ENCODE measurements at places on chromosomes 6 and 20. TPM values are rescaled to one million over a fixed set of nuclear protein-coding genes. Genes with fewer than 3 reads are reported as not detected.

Gene DOK5
- not detected for total RNA-seq

- no peak for DNase-seq
- H3K27ac ChIP-seq: peak overlapping the region; percentile 84
- no peak overlapping the region for H3K4me3 ChIP-seq
- H3K36me3 ChIP-seq: peaks cover 62% of the 10 kb centered on the region
- H3K27me3 ChIP-seq: no peaks in the 10 kb centered on the region
These were observed 9.4 kb downstream of the ABCC10 start for GRCh38 chr6:43436577-43437282.

- no peak overlapping the region for H3K4me3 ChIP-seq
- no peaks in the 10 kb centered on the region for H3K36me3 ChIP-seq
These were observed 69.7 kb upstream of the TBC1D7 start for GRCh38 chr6:13398069-13398381.

DNA sequence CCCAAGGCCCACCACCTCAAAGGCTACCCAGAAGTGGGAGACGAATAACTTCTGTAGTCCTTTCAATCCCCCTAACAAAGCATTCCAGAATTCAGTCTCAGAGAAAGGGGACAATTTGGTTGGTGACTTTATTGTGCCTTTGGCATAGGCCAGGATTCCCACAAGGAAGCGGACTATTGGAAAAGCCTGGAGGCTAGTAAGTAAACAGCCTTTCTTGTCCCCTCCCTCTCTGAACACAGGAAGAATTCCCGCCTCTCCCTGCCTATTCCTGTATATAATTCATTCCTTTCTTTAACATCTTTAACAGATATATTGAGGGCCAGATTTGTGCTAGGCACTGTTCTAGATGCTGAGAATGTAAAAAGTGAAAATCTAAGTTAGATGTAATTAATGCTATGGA lies 36.1 kb downstream of the RNF8 start:
- no peaks in the 10 kb centered on the region for H3K4me1 ChIP-seq
- H3K4me3 ChIP-seq: no peak overlapping the region
- H3K36me3 ChIP-seq: peaks cover 100% of the 10 kb centered on the region
- no peaks in the 10 kb centered on the region for H3K27me3 ChIP-seq
- no peak overlapping the region for H3K27ac ChIP-seq

DNA sequence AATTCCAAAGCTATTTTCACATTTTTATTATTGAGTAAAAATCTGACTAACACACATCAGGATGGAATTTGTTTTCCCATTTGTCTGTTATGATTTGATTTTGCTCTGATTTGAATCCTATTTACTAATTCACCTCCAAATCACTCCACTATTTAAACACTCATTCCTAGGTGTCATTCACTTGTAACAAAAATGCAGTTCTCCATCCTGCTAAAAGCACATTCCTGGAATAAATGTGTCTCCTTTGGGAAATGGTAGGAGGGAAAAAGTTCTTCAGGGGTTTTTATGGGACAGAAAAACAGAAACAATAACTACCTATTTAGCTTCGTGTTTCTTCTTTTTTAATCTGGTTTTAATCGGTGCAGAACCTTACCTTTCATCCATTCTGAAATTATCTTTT lies 494.1 kb upstream of the CITED2 start:
- H3K27ac ChIP-seq: no peak overlapping the region
- no peaks in the 10 kb centered on the region for H3K36me3 ChIP-seq
- no peaks in the 10 kb centered on the region for H3K27me3 ChIP-seq

Gene HUS1B
- 0.30 TPM for total RNA-seq

GRCh38 chr6:137845460-137845859 lies 21.6 kb upstream of the TNFAIP3 start:
- no peak overlapping the region for H3K4me3 ChIP-seq
- no peaks in the 10 kb centered on the region for H3K27me3 ChIP-seq
- no peak for DNase-seq
- no peaks in the 10 kb centered on the region for H3K4me1 ChIP-seq
- H3K36me3 ChIP-seq: no peaks in the 10 kb centered on the region

Gene SIRPA
- total RNA-seq: 23.4 TPM

Gene SPATA25
- 1.3 TPM for total RNA-seq

Gene FAM209B
- not detected for total RNA-seq

- H3K27ac ChIP-seq: no peak overlapping the region
- H3K4me3 ChIP-seq: no peak overlapping the region
- DNase-seq: no peak
- no peaks in the 10 kb centered on the region for H3K4me1 ChIP-seq
- H3K27me3 ChIP-seq: peaks cover 9% of the 10 kb centered on the region
These were observed 6.3 kb upstream of the SIRPG start for GRCh38 chr20:1663917-1664316.

DNA sequence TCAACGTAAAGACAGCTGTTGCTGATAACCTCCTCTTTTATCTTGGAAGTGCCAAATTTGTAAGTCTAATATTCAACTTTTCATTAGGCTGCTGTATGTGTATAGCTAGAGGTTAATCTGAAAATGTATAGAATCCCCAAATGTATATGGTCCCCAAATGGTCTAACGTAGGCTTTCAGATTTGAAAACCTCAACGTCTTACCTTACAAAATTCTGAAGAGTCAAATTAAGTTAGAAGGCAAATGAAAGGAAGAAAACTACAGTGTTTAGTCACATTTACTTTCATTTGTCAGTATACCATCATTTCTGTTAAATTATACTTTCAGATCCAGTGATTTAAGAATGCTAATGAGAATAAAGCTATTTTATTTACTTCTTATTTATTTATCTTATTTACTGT lies 256.9 kb downstream of the ARHGAP18 start:
- H3K4me1 ChIP-seq: no peaks in the 10 kb centered on the region
- no peaks in the 10 kb centered on the region for H3K27me3 ChIP-seq
- no peak for DNase-seq
- no peaks in the 10 kb centered on the region for H3K36me3 ChIP-seq
- H3K4me3 ChIP-seq: no peak overlapping the region

- H3K27me3 ChIP-seq: no peaks in the 10 kb centered on the region
- no peak for DNase-seq
- no peak overlapping the region for H3K4me3 ChIP-seq
- no peak overlapping the region for H3K27ac ChIP-seq
- H3K36me3 ChIP-seq: no peaks in the 10 kb centered on the region
These were observed 152.5 kb upstream of the ECI2 start for GRCh38 chr6:4287811-4288244.

DNA sequence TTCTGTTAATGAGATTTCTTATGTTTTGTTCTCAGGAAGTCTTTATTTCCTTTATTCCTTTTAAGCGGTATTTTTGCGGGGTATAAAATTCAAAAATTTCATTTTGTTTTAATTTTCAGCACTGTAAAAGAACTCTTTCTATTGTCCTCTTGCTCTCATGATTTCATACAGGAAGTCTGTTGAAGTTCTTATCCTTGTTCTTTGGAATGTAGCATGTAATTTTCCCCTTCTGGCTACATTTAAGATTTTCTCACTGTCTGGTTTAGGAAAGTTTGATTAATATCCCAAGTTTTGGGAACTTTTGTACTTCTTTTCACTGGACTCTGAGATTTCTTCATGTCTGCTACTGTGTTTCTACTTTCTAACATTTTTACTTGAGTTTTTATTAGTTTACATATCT lies 581.4 kb upstream of the GJE1 start:
- H3K36me3 ChIP-seq: no peaks in the 10 kb centered on the region
- no peak for DNase-seq
- no peaks in the 10 kb centered on the region for H3K27me3 ChIP-seq
- no peak overlapping the region for H3K4me3 ChIP-seq
- H3K4me1 ChIP-seq: peaks cover 4% of the 10 kb centered on the region
- no peak overlapping the region for H3K27ac ChIP-seq

Gene CLIC5
- total RNA-seq: 1.3 TPM

DNA sequence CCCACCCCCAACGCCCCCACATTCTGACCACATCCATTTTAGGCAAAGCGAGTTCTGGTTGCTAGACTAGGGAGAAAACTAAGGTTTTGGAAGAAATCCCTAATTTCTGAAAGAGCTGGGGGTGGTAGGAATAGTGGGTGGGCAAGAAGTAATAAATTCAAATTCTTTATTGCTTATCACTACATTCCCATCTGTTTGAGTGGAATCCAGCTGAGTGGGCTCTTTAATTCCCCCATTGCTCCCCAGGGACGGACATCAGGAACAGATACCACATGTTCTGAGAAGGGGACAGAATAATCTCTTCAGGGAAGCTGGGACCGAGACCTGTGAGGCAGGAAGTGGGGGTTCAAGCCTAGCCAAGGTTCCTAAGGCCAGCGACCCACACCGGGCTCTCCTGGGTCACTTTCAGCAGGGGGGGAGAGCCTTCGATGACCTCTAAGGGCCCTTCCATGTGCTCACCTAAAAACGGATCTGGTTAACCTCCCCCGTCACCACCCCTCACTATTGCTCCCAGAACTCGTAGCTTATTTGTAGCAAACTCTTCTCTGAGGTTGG lies 42.3 kb upstream of the MRPS10 start:
- peaks cover 81% of the 10 kb centered on the region for H3K36me3 ChIP-seq
- no peak overlapping the region for H3K4me3 ChIP-seq
- H3K4me1 ChIP-seq: peaks cover 4% of the 10 kb centered on the region
- DNase-seq: no peak
- H3K27ac ChIP-seq: peak overlapping the region; percentile 37
- no peaks in the 10 kb centered on the region for H3K27me3 ChIP-seq

Gene FNDC1
- total RNA-seq: 0.38 TPM

GRCh38 chr20:36924167-36925045 lies 27.1 kb downstream of the SAMHD1 start:
- H3K27ac ChIP-seq: no peak overlapping the region
- no peaks in the 10 kb centered on the region for H3K4me1 ChIP-seq
- DNase-seq: no peak
- peaks cover 95% of the 10 kb centered on the region for H3K36me3 ChIP-seq
- H3K27me3 ChIP-seq: no peaks in the 10 kb centered on the region
- H3K4me3 ChIP-seq: no peak overlapping the region

GRCh38 chr20:47493175-47493962 lies 8.3 kb upstream of the NCOA3 start:
- peaks cover 21% of the 10 kb centered on the region for H3K4me1 ChIP-seq
- DNase-seq: no peak
- H3K4me3 ChIP-seq: no peak overlapping the region
- H3K36me3 ChIP-seq: no peaks in the 10 kb centered on the region
- peak overlapping the region; percentile 86 for H3K27ac ChIP-seq

- no peak for DNase-seq
- no peaks in the 10 kb centered on the region for H3K27me3 ChIP-seq
- no peaks in the 10 kb centered on the region for H3K36me3 ChIP-seq
- H3K27ac ChIP-seq: no peak overlapping the region
- no peak overlapping the region for H3K4me3 ChIP-seq
These were observed 118.8 kb downstream of the ADTRP start for GRCh38 chr6:11659757-11660156.

DNA sequence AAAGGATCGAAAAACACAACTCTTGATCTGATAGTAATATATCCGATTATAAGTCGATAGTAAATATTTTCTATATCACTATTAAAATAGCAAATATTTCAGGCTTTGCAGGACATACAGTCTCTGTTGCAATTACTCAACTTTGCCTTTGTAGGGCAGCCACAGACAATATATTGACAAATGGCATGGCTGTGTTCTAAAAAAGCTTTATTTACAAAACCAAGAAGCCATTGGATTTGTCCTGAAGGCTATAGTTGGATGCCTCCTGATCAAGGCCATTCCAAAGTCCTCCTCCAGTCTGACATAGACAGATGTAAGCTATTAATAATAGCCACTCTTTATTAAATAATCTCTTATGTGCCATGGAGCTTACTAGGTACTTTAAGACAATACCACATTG lies 5.9 kb downstream of the OCSTAMP start:
- no peak overlapping the region for H3K27ac ChIP-seq
- no peaks in the 10 kb centered on the region for H3K27me3 ChIP-seq
- no peak overlapping the region for H3K4me3 ChIP-seq
- H3K36me3 ChIP-seq: no peaks in the 10 kb centered on the region
- H3K4me1 ChIP-seq: no peaks in the 10 kb centered on the region

DNA sequence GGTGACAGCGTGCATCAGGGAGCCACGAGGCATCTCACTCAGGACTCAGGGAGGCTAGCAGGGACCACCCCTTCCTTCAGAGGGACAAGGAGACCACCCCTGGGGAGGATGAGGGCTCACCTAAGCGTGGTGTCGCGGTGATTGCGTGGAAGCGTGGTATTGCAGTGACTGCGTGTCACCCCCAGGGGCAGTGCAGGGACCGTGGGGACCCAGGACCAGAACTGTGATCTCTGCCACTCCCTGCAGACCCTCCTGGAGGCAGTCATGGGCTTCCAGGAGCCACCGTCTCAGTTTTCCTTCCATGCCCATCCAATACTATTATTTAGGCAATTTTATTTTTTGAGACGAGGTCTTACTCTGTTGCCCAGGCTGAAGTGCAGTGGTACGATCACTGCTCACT lies 147.1 kb downstream of the TAF4 start:
- no peaks in the 10 kb centered on the region for H3K36me3 ChIP-seq
- no peak overlapping the region for H3K4me3 ChIP-seq
- DNase-seq: no peak
- no peaks in the 10 kb centered on the region for H3K27me3 ChIP-seq
- no peaks in the 10 kb centered on the region for H3K4me1 ChIP-seq
- H3K27ac ChIP-seq: no peak overlapping the region

Gene PSORS1C2
- not detected for total RNA-seq

Gene FOXF2
- 5.7 TPM for total RNA-seq

GRCh38 chr20:58449681-58450221 lies 60.7 kb downstream of the VAPB start:
- no peaks in the 10 kb centered on the region for H3K4me1 ChIP-seq
- H3K27ac ChIP-seq: no peak overlapping the region

DNA sequence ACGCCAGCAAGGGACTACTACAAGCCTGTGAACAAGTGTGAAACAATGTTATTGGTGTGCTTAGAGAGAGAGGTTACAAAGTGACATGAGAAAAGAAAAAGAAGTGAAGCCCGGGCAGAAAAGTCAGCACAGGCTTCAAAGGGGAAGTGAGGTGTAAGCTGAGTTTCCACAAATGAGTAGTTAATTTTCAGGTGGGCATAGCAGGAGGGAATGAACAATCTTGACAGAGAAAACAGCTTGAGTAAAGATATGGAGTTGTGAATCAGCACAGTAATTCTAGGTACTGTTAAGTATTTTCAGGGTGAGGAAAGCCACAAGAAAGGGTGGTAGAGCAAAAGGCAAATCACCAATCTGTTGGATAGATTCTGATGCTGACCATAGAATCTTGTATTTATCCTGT lies 4.3 kb downstream of the KCNQ5 start:
- peaks cover 28% of the 10 kb centered on the region for H3K4me1 ChIP-seq
- H3K4me3 ChIP-seq: no peak overlapping the region
- DNase-seq: no peak

DNA sequence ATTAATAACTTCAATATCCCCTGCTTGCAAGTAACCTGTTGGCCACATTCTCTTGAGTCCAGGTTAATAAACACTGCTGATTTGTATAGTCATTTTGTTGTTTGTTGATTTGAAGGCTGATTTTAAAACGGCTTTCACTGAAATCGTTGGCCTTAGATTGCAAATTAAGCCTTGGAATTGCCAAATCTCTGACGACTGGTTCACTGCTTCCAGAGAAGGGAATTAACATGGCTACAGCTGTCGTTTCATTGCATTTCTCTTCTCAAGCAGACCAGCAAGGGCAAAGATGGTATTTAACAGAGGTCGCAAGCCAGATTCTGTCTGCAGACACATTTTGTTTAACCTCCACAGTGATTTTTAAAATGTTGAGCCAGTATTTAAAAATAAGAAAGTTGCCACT lies 470.9 kb downstream of the TFAP2A start:
- no peaks in the 10 kb centered on the region for H3K4me1 ChIP-seq
- H3K36me3 ChIP-seq: no peaks in the 10 kb centered on the region
- H3K27ac ChIP-seq: no peak overlapping the region
- DNase-seq: no peak
- no peak overlapping the region for H3K4me3 ChIP-seq

Gene DNAH8
- 0.03 TPM for total RNA-seq

GRCh38 chr20:59118855-59119254 lies 44.8 kb upstream of the ZNF831 start:
- H3K36me3 ChIP-seq: no peaks in the 10 kb centered on the region
- no peak overlapping the region for H3K4me3 ChIP-seq
- H3K27ac ChIP-seq: no peak overlapping the region
- no peaks in the 10 kb centered on the region for H3K4me1 ChIP-seq
- no peak for DNase-seq

Data from esophagus squamous epithelium (tissue), 5 donors.